Stimulated activated naive CD8-positive, alpha-beta T cell treated with anti-CD3 and anti-CD28 coated beads, Interleukin-15, Interleukin-2, amounts not matched to agents 100 U/mL and 50 U/mL, for 24 hours (primary cell): ENCODE measurements at places on chromosomes 16 and 17.
A peak's percentile ranks its signal among the peaks of the same experiment; 100 is the strongest.

DNA sequence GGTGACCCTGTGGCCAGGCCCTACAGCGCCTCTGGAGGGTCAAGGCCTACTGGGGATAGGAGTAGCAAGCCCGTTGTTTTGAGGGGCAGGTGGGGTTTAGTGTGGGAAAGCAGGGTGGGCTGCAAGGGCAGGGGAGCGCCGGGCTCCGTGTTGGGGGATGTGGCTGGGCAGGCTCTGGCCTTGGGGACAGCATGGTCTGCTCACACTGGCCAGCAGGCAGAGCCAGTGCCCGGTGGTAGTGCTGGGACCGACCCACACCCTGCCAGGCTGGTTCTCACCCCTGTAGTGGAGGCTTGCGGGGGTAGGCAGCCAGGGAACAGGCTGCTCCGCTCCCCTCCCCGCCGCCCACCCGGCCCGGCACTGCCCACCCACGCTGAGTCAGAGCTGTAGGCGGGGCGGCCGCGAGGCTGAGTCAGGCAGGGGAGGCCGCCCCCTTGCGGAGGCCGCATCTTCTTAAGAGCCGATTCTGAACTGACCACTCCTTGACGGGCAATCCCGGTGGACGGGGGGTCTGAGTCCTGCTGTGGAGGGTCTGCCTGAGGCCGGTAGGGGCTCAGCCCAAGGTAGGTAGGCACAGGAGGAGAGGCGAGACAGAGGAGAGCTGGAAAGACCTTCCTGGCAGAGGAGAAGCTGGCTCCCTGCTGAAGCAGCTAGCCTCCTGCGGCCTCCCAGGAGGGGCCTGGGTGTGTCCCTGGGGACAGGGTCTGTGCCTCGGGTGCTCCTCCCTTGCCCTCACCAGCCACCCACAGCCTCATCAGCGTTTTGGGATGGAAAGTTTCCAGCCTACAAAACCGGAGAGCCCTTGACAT is 62.4 kb downstream of the BAIAP2 start:
- DNase-seq = peak; percentile 71

- DNase-seq = no peak
Observed at GRCh38 chr17:70158180-70158579, 11.2 kb upstream of the KCNJ2 start.

DNA sequence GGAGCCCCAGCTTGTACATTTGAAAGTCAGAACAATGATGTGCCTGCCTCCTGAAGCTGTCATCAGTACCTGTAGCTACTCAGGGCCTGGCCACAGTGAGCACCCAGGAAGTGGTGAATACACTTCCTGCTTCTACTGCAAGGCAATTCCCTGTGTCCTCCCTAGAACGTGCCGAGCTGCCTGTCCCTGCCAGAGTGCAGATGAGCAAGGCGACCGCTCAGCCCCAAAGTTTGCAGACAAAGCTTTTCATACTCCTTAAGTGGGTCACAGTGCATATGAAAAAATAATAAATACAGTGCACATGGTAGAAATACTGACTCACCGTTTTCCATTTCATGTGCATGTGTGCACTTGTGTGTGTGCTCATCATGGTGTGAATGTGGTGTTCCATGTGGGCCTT is 77.3 kb downstream of the MPRIP start:
- DNase-seq = peak; percentile 67

DNA sequence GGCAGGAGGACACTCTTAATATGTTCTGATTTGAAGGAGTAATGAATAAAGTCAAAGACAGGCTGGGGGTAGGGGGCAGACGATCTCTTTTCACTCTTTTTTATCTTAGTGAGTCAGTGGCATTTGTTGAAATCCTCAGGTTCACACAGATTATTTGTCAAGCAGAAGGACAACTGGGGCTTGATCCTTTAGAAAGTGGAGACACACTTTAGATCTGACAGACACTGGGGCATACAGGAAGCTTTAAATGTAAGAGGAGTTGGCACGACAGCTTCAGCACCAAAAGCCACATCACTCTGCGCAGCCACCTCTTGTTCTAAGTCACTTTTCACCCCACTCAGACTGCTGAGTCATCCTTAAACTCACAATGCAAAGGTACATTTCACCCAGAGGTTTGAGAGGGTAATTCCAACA is 121.5 kb downstream of the STXBP4 start:
- peak; percentile 16 for DNase-seq

- DNase-seq = peak; percentile 53
Observed at GRCh38 chr17:20073055-20073979, 64.2 kb downstream of the SPECC1 start.

DNA sequence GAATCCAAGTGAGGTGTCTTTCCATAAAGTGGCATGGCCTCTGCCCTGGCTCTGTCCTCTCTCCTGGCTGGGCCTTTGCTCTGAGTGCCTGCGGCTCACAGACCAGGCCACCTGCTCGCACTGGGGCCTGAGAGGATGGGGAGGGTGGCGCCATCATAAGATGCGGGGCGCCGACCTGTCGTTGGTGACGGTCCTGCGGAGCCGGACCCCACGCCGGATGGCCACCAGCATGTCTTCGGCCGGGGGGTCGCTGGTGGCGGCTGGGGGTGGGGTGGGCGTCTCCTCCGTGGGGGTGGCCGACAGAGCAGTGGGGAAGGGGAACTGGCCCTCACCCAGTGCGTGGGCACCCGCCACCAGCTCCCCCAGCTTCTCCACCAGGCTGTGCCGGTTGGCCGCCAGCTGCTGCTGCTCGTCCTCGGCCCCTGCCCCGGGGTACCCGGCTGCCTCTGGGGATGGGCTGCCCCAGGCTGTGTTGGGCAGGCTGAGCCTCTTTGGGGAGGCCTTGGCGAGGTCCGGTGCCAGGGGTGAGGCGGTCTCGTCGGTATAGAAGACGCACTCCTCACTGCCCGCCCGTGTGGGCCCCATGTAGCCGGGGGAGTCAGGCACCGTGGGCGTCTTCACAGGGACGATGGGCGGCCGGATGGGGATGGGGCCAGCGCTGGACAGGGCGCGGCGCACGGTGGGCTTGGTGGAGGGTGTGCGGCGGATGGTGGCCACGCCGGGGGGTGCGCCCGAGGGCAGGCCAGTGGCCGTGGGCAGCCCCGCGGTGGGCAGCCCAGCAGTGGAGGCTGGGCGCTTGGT is 17.4 kb downstream of the IL34 start:
- no peak for DNase-seq

- DNase-seq = no peak
Observed at GRCh38 chr16:24508614-24509013, 30.8 kb upstream of the RBBP6 start.

DNA sequence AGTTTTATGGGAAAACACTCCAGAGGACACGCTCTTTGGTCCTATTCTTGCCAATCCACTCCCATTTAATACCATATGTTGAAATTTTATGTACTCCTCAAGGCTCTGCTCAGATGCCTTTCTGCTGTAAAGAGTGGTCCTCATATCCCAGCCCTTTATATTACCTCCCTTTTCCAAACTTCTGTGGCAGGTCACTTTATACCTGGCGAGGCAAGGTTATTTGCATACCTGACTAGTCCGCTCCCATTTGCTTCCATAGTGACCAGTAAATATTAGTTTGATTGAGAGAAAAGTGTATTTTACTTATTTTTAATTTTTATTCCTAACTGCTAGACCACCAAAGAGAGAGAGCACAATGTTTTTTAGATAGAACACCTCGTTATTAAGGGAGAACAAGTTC is 17.3 kb downstream of the KRT12 start:
- DNase-seq = no peak

GRCh38 chr17:43832168-43832975 is 574 bp downstream of the MPP3 start:
- DNase-seq = peak; percentile 30

- DNase-seq = no peak
Observed at GRCh38 chr16:48622456-48623303, 12.7 kb upstream of the N4BP1 start.

GRCh38 chr17:37691807-37692206 is 48.6 kb upstream of the DDX52 start:
- DNase-seq = no peak

GRCh38 chr17:50863221-50863843 is 2.8 kb downstream of the TOB1 start:
- DNase-seq = peak; percentile 68

DNA sequence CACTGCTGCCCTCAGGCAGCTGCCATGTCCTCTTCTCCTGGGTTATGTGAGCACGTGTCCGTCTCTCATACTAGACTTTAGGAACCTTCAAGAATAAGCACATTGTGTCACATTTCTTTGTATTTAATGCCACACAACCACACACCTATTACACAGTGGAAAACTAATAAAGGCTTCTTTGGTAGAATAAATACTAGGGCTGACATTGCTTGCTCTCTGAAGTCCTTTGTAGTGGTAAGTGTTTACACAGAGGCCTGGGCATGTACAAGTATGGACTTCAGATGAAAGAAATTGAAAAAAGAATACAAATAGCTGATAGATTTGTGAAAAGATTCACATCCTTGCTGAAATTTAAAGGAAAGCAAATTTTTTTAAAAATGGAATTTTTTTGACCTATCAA is 188.1 kb upstream of the CCL2 start:
- DNase-seq = no peak

DNA sequence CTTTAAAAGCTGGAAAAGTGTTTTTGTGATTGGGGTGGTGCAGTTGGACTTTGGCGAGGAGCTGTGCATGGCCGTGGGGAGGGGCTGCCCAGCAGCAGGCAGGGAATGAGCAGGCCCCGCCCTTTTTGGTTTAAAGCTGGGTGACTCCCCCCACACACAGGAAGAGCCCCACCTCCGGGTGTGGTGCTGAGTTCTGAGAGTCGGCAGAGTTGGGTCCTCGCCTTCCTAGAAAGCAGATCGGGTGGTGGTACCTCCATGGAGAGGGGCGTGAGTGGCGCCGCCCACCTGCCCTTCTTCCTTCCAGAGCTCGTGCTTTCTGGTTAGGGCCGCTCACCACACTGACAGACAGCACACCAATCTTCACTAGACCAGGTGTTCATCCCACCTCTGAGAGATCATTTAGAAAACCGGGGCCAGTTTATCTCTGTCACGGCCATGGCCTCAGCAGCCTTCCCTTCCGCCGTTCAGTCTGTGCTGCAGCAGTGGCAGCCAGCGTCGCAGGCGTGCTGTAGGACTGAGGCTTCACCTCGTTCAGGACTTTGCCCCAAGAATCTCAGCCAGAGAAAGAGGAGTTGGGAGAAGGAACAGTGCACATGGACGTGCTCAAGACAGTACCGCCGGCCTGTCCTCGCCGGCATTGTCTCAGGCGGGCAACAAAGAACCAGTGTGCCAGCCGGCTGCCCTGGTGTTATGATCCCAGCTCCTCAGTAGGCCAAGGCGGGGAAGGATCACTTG is 144.0 kb upstream of the CHMP6 start:
- DNase-seq = peak; percentile 71

DNA sequence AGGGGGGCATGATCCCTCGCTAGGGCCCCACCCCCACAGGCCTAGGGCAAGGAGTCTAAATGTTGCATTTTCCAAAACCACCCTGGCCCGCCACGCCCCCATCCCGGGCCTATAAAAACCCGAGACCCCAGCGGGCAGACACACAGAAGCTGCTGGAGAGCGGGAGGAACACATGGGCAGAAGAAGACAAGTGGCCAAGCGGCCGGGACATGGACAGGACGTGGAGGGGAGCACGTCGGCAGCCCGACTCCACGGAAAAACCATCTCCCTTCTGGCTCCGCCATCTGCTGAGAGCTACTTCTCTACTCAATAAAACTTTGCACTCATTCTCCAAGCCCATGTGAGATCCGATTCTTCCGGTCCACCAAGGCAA is 34.1 kb upstream of the ENPP7 start:
- DNase-seq = no peak

DNA sequence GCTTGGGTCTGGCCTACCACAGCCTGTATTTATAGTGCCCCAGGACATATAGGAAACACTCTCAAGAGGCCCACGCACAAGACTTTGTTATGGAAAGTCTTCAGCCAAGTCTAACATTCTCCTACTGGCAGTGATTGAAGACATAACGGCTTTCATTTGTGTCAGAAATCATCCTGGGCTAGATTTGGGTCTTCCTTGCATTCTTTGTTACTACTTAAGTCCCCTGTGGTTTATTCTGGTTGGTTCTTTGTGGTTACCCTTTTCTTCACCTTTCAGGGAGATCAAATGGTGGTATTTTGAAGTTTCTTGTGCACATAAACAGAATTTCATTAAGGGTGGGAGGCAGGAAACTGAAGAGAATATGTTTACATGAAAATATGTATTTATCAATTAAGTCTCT is 37.7 kb downstream of the REXO5 start:
- DNase-seq = no peak

DNA sequence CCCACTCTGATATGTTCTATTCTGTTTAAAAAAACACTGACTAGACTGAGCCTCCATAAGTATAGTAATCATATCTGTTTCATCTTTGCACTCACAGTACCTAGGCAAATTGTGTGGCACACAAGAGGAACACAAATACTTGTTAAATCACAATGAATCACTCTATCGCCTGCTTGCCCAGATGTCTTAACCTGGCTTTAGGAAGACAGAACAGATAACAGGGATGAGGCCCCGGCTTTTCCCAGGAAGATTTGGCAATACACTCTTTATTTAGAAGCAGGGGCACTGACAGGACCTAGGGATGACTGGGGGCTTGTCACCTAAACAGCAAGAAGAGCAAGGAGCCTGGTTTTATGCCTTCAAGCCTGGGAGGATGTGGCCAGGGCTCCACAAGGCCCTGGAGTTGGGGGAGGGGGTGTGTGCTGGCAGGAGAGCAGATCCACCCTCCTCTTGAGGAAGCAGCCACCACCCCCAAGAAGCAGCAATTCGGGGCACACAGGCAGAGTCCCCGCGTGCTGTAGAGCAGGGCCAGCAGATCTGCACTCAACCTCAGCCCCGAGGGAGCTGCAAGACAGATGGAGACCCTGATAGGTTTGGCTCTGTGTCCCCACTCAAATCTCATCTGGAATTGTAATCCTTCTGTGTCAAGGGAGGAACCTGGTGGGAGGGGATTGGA is 41.0 kb upstream of the KSR1 start:
- DNase-seq = no peak
